ENCODE measurements at places on chromosomes 1 and 21. TPM values are rescaled to one million over a fixed set of nuclear protein-coding genes. Genes with fewer than 3 reads are reported as not detected.

Gene VTCN1
- total RNA-seq: not detected

Gene BLACAT1
- not detected for total RNA-seq

DNA sequence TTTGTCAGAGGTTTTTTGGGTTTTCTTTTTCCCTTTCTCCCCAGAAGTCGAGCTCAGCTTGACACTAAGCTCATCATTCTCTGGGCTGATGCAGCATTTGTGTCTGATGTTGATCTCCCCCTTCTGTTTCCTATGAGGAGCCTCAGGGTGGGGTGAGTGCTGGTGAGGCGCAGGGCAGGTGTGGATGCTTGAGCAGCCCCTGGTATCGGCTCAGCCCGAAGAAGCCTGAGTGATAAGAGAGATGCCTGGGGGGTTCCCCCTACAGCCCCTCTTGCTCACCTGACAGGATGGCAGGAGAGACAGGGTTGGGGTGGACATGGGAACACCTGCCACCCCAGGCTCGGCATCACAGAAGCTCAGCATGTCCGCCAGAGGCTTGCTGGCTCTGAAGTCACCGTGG lies 239.0 kb downstream of the RHOU start:
- DNase-seq: no peak

Gene SPATA46
- total RNA-seq: not detected

DNA sequence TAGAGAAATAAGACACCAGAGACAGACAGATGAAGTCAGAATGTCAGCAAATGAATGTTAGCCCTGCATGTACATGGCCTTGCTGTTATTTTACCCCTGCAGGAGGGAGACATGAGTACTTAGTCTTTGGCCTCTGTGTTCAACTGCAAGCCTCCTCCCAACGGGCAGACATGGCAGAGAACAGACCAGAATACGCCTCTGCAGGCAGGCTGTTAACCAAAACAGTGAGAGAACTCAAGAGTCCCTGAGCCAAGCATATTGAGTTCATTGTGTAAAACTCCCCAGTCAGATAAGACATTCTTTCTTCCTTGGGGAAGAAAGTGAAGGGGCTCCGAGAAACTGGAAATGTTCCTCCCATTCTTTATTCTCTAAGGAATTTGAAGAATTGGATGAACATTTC lies 150.9 kb downstream of the PHTF1 start:
- DNase-seq: peak; percentile 2

Gene COL18A1
- 57.9 TPM for total RNA-seq

GRCh38 chr1:103416681-103417286 lies 108.7 kb upstream of the RNPC3 start:
- peak; percentile 6 for DNase-seq

Gene MROH9
- 0.27 TPM for total RNA-seq

- DNase-seq: peak; percentile 80
These were observed 343.4 kb downstream of the MATN1 start for GRCh38 chr1:30379684-30380624.

- DNase-seq: peak; percentile 7
These were observed at the start of gene RGS18 for GRCh38 chr1:192158181-192158580. Gene RGS18, plus strand, starts transcription at chr1:192158462. Its CDS starts 176 bp downstream, at chr1:192158638.

DNA sequence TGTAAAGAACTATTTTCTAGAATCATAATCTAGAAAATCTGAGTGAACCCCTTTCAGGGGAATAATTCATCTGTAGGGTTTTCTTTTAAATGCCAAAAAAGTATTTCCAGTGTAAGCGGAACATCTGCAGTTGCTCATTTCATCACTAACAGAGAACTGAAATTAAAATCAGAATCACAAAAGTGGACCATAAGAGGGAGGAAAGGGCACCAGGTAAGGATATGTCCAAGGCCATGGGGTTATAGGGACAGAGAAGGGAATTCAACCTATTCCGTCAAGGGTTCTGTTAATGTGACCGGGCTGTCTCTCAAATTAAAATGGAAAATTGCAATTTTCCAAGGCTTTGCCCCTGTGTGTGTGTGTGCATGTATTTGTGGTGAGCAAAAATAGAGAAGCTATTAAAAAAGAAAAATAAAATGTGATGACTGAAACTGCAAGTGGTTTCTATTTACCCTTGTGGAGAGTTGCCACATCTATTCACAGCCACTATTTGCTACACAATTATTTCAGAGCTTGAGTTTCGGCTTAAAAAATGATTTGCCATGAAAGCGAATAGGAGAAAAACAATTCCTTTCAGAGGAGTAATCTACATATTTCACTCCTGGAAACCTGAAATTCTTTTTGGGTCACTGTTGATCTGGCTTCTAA lies 53.1 kb downstream of the APP start:
- DNase-seq: no peak

DNA sequence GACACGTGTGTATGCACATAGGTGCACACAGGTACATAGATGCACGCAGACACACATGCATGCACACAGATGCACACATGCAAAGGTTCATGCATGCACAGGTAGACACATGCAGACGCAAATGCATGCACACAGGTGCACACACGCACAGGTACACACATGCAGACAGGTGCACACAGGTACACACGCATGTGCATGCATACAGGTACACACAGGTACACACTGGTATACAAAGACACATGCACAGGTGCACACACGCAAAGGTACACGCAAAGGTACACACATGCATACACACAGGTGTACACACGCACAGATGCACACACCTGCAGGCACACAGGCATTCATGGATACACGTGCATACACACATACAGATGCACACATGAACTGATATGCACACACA lies 8.8 kb downstream of the NOC2L start:
- no peak for DNase-seq

DNA sequence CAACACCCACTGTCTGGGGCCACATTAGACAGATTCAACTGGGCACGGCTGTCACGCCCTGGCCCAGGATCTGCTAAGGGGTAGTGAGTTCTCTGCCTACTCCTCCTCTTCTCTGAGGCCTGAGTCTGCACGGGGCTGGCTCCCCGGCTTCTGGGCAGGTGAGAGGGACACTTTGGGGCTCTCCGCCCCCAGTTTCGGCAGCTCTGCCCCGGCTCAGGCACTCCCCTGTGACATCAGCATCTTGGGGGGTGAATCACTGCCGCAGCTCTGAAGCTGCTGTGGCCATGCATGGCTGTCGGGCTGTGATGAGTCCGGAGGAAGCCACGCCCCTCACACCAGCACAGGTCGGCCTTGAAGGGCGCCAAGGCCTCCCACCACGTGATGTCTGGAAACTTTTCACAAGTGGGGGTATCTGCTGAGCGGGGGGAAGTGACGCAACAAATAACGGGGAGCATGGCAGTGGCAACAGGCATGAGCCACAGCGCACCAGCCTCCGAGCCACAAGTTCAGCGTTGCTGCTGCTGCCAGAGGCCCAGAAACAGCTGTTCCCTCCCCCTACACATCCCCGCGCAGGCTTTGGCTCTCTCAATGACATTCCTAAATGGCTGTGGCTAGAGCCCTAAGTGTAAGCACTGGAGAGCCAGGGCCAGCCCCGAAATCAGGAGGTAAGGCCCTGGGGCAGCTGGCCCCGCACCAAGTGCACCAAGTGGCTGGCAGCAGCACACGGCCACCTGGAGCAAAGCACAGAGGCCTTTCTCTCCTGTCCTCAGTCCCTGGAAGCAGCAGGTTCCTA lies 26.3 kb downstream of the ZBTB17 start:
- DNase-seq: peak; percentile 98

GRCh38 chr21:40466893-40467483 lies 380.0 kb downstream of the DSCAM start:
- DNase-seq: no peak

Gene AGMAT
- total RNA-seq: 1.4 TPM

- DNase-seq: peak; percentile 72
These were observed 54.9 kb downstream of the CAPZB start for GRCh38 chr1:19430121-19431068.

GRCh38 chr1:43834280-43835081 lies 99.1 kb upstream of the ARTN start:
- DNase-seq: peak; percentile 10

- DNase-seq: no peak
These were observed 617.5 kb downstream of the PTPRU start for GRCh38 chr1:29853716-29854330.

Gene NIT1
- 13.3 TPM for total RNA-seq

- no peak for DNase-seq
These were observed 23.3 kb upstream of the CD55 start for GRCh38 chr1:207298186-207298585.

GRCh38 chr1:54994355-54994990 lies 4.3 kb upstream of the BSND start:
- DNase-seq: no peak

DNA sequence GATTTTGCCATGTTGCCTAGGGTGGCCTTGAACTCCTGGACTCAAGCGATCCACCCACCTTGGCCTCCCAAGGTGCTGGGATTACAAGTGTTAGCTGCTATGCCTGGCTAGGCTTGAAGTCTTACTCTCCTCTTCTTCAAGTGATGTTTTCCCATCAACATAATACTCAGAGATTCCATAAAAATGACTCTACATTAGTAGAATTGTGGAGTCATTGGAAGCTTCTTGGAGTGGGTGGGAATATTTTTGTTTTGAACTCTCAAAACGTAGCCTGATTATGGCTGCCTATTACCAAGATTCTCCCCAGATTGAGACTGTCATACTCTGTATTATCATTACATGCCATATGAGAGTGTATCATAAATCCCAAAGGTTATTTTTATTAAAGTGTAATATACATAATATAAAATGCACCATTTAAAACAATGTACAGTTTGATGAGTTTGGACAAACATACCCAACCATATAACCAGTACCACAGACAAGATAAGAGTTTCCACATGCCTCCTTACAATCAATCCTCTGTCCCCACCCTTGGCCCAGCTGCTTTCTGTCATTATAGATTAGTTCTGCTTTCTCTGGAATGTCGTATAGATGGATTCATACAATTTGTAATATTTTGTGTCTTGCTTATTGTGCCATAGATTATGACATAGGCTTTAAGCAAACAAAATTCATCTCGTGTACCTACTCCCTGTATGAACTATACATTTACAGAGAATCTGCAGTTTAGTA lies 8.0 kb upstream of the DNM3 start:
- no peak for DNase-seq

- DNase-seq: peak; percentile 81
These were observed 12.7 kb downstream of the SNX7 start for GRCh38 chr1:98674075-98674781.

Gene CRP
- total RNA-seq: not detected

- no peak for DNase-seq
These were observed 28.4 kb downstream of the SLAMF6 start for GRCh38 chr1:160494620-160495019.

DNA sequence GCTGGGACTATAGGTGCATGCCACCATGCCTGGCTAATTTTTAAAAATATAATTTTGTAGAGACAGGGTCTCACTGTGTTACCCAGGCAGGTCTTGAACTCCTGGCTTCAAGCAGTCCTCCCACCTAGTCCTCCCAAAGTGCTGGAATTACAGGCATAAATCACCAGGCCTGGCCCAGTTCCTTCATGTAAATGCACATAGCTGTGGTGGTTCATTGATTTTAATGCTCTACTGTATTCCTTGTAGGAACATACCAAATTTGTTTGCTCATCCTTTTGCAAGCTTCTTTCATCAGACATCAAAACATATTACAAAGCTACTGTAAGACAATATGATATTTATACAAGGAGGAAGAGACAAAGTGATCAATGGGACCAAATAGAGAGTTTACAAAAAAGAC lies 237.5 kb upstream of the ESRRG start:
- no peak for DNase-seq

GRCh38 chr1:101167891-101168290 lies 68.9 kb upstream of the S1PR1 start:
- no peak for DNase-seq

- DNase-seq: no peak
These were observed 59.0 kb downstream of the SUSD4 start for GRCh38 chr1:223304931-223305330.

- no peak for DNase-seq
These were observed 25.0 kb upstream of the RD3 start for GRCh38 chr1:211517006-211517405.

GRCh38 chr21:40568807-40569206 lies 278.2 kb downstream of the DSCAM start:
- no peak for DNase-seq

DNA sequence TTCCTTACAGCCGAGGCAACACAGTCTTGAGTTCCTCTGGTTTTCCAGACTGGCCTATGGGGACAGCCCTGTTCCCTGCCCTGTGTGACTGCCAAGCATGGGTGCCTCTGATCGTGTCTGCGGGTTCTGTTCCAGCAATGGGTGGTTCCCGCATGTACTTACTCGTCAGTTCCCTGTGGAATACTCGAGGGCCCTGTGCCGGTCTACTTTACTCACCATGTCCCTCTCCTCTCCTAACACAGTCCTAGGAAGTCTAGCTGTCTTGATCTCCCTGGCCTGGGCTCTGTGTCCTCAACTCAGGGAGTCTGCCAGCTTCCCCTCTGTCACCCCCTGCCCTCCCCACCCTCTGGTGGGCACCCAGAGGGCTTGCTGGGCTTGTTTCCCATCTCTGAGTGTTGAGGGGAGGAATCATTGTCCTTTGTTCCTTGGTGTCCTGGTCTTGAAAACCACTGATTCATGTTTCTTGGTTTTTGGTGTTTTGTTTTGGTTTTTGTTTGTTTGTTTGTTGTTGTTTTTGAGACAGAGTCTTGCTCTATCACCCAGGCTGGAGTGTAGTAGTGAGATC lies 36.0 kb downstream of the TRAPPC10 start:
- no peak for DNase-seq

Gene GRIK3
- not detected for total RNA-seq

DNA sequence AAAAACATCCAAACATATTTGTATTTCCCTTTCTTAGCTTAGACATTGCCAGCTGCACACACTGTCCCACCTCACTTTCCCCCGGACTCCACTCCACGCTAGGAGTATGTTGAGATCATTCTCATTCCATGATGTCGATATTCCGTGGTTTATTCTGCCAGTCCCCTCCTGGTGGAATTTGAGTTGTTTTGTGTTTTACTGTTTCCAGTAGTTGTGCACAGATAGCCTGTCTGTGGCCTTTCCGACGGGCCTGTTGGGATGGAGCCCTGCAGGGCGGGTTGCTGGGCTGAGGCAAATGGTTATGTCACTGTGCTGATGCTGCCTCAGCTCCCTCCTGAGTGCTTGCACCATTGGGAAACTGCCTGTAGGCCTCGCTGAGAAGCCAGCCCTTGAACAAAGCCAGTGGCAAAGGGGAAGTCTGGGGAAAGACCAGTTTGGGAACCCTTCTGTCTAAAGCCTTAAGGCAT lies 12.8 kb downstream of the TRAPPC10 start:
- DNase-seq: peak; percentile 79

Gene RUNX3
- total RNA-seq: not detected

Gene VSIG8
- not detected for total RNA-seq

Gene PYHIN1
- total RNA-seq: not detected

Gene AMY1C
- total RNA-seq: not detected

- no peak for DNase-seq
These were observed 121.8 kb upstream of the RUNX3 start for GRCh38 chr1:25051906-25052305.

Gene OR10X1
- total RNA-seq: not detected
